Stimulated activated CD4-positive, alpha-beta T cell treated with anti-CD3 and anti-CD28 coated beads, Interleukin-1b, Interleukin-23, amount 100 ng/mL, for 1 hour (primary cell): ENCODE measurements at places on chromosomes 7 and 10.

GRCh38 chr10:93095225-93095624 lies 21.5 kb downstream of the CYP26A1 start:
- DNase-seq, result no peak

- no peak for DNase-seq
Measured at GRCh38 chr10:34505338-34505737, 309.8 kb downstream of the PARD3 start.

DNA sequence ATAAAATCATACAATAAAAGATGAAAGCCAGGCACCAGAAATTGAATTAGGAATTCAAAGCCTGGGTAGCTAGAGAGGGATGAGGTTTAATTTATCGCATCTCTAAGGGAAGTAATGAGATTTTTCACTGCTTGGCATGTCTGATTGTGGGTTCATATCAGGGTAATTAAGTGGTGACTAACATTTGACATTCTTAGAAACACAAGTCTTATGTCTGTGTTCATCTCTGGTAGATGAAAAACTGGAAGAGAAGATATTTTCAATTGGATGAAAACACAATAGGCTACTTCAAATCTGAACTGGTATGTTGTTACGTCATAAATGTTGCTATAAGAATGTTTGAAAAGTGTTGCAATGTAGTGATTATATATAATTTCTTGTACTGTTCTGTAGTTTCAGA lies 36.8 kb upstream of the ARMS2 start:
- no peak for DNase-seq

DNA sequence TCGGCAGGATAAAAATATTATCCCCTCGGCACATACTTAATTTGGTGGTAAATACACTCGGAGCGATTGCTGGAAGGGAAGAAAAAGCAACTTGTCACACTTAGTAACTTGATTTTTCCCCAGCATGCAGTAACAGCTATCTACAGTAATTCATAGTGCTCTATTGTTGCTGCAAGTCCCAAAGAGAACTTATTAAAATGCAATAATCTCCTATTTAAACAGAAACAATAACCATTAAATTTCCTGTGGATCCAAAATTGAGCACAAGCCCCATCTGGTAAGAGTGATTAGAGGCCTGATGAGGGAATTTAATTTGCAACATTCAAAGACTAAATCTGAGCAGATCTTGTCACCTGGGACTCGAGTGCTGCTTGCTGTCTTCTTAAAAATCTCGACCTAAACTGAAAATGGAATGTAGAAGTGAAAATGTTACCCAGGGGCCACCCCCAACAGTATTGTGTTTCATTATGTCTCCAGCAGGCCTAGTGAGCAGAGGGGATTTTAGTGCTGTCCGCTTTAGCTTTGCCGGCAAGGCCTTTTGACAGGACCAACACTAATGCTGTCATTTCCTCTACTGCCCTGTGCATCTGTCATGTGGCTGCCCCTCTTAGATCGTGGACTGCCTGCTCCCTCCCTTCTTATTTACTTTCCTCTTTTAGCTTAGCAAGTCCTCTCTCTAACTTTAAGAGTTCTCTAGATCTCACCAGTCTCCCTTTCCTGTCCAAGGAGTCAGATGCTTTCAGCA lies 639.7 kb downstream of the AUTS2 start:
- DNase-seq, result no peak

- no peak for DNase-seq
Measured at GRCh38 chr10:112404617-112405016, 30.7 kb downstream of the ACSL5 start.

- no peak for DNase-seq
Measured at GRCh38 chr7:85456254-85456653, 269.4 kb upstream of the SEMA3D start.

- DNase-seq, result no peak
Measured at GRCh38 chr7:52726493-52726892, 308.9 kb upstream of the POM121L12 start.

DNA sequence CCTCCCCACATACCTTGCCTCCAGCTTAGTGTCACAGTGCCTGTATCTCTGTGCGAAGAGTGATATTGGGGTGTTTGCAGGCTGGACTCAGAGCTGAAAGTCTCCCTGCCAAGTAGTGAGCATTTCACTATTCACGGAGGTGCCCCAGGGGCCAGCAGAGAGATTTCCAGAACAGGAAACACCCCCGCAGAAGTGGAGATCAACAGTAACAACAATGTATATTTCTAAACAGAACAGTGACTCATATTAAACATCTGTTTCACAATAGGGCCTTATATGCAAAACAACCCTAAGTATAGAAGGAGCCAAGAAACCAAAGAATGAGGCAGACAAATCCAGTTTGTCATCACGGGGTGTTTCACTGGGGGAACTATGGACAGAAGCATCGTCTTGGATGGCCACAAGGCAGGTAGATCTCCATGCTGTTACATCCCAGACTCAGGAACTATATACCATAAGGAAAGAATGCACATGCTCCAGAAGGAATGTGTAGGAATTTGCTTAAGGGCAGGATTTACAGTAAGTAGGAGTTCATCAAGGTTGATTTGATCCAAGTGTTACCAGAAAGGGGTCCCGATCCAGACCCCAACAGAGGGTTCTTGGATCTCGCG lies 29.3 kb upstream of the CCL24 start:
- no peak for DNase-seq

- no peak for DNase-seq
Measured at GRCh38 chr10:66604195-66604594, 321.6 kb upstream of the LRRTM3 start.

- DNase-seq, result no peak
Measured at GRCh38 chr7:139714163-139714901, 63.5 kb downstream of the HIPK2 start.

- DNase-seq, result no peak
Measured at GRCh38 chr10:13470270-13470669, 58.5 kb downstream of the BEND7 start.

DNA sequence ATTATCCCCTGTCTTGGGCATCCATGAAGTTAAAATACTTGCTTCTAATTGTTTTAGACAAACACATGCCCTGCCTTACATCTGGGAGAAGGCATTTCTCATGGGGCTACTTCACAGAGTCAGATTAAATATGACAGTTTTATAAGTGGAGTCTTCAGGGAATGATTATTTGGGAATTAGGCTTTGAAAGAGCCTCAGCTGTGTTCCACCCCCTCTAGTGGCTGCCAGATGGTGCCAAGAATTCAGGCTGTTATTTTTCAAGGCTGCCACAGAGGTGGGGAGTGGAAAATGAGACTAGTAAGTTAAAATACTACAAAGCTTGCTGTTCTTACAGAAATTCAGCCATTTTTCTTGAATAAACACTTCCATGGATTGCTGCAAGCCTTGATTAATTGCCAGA lies 45.8 kb upstream of the DNAH11 start:
- DNase-seq, result no peak

DNA sequence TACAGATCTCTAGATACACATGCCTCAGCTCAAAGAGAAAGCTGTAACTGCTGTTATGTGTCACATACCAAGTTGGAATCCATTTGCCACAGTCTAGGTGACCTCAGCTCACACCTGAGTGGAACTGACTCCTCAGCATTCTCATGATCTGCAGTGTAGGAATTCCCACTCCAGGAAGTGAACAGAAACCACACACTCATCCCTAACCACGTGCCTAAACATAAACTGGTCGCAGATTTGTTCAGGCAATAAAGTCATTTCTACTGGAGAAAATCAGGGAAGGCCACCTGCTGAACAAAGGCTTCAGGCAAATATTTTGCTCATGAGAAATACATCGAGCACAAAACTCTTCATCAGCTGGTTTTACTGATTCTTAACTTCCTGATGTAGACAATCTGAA lies 23.0 kb upstream of the ZMYND11 start:
- no peak for DNase-seq

- no peak for DNase-seq
Measured at GRCh38 chr10:7566891-7567290, 99.9 kb downstream of the ITIH5 start.

GRCh38 chr10:33248638-33249037 lies 85.8 kb downstream of the NRP1 start:
- no peak for DNase-seq

DNA sequence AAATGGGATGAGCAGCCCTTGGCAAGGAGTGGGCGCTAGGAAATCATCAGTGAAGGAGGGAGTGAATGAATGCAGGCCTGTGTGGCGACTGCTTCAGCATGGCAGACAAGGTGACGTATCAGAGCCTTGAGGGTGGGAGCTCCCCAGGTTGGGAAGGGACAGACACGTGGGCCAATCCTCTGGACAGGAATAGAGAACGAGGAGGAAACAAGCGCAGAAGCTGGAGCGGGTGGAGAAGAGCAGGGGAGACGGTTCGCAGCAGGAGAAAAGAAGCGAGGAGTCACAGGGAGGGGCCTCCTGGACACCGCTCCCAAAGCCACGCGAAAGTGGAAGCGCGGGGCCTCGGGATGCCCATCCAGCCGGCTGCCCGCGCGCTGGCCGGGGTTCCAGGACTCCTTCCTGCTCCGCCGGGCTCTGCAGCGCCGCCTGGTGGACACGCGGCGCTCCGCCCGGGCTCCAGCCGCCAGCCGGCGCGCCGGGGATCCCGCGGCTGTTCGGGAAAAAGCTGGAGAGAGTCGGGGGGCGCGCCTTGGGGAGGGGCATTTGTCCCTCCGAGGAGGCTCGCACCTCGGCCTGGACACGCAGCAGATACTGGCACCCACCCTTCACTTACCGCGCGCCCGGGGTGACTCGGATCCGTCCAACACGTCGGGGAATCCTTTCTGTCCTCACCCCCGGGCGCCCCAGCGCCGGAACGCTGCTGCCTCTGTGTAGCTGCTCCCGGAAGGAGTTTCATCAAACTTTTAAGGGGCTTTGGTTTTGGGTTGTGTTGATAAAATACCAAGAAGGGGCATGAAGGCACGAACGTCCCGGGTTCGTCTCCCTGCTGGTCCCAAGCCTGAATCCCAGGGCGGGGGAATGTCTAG lies 6.3 kb downstream of the ZNF503 start:
- DNase-seq, result no peak

DNA sequence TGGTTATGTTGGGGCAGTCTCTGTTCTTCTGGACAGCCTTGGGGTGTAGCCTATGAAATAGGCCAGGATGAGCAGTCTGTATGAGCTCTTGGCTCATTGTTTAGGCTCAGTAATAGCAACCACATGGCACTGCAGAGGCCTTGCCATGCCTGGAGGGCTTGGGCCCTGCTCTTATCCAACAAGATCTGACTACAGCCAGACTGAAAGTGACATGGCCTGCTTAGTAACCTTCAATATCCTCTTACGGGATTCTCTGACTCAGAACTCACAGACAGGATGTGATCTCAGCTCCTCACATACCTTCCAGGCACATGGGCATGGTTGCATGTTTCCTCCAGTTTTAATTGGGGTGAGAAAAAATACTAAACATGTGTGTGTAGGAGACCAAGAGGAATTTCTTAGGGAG lies 289.3 kb downstream of the PTEN start:
- DNase-seq, result no peak

- DNase-seq, result no peak
Measured at GRCh38 chr10:4351723-4352413, 474.1 kb upstream of the AKR1E2 start.

GRCh38 chr7:55309040-55309991 lies 55.8 kb upstream of the LANCL2 start:
- DNase-seq, result no peak

GRCh38 chr7:46137725-46138124 lies 216.7 kb upstream of the IGFBP3 start:
- no peak for DNase-seq

DNA sequence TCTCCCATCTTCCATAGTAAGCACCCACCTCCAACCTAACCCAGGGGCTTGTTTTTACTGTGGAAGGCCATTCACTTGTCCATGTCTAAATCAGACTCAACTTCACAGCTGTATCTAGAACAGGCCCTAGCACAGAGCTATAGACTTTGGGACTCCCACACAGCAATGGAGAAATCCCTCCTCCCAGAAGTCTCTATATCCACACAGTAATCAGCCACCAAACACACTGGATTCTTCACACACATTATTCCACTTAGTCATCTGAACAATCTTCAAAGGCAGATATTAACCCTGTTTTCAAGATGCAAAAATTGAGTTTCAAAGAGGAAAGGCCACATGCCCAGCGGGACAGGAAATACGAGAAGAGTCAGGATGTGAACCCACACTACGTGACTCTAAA lies 81.8 kb downstream of the MALSU1 start:
- no peak for DNase-seq

GRCh38 chr7:55174456-55174855 lies 155.6 kb downstream of the EGFR start:
- DNase-seq, result no peak

DNA sequence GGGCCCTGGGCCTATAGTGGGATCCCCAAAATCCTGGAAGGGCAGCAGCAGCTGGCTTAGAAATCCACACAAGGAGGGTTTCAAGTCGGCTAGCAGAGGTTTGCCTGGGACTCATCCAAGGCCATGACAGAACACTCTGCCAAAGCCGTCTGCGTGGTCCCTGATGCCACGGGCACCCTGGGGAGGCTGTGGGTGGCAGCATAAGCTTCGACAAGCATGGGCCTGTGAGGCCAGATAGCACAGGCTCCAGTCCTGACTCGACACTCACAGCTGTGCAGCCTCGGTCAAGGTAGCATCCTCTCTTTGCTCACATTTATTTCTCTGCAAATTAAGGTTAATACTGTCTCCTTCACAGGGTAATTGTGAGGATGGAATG lies 138.3 kb downstream of the JCAD start:
- no peak for DNase-seq

DNA sequence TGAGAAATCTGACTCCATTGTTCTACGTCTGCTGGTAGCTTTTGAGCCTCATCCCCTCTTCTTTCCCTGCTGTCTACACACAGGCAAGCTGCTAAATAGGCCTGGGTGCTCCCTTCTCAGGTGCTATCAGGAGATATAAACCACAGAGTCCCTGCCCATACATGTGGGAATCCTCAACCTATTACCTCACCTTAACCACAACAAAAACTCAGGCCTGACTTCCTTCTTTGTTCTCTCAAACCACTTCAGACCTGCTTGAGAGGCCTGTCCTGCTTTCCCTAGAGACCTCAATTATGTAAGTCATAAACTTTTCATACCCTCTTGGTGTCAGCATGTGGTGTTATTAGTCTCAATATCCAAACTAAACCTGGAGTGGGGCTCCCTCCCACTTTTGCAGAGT lies 75.0 kb upstream of the MAGI2 start:
- DNase-seq, result no peak
